IMR-90 (cell line): ENCODE measurements at places on chromosomes 2 and 18. TPM values are rescaled to one million over a fixed set of nuclear protein-coding genes. Genes with fewer than 3 reads are reported as not detected.

DNA sequence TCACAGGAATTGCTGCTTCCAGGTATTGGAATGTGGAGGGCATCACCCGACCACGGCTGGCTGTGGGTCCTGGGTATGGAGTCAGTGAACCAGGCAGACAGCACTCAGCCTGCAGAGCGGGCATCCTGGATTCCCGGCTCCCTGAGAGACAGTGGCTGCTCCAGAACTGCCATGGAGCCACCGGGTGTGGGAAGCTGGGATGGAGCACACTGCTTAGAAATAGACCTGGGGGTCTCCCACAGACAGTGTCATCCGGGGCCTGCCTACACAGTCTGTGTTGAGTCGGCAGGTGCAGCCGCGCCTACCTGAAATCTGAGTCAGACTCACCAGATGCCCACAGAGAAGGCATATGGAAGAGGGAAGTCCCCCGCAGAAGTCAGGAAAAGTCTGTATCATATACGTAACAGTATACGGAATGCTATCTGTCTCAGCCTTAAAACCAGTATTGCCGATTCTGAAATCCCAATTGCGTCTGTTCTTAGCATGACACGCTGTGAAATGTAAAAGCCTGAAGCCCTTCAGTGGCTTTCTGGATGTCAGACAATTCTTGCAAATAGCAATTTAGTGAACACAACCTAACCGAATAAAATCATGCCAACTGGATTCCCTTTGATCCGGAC is 509.7 kb upstream of the MYT1L start:
- no peak for DNase-seq

The TBR1 gene
- not detected in 2 replicates for total RNA-seq

- no peak for DNase-seq
These were observed 119.5 kb upstream of the SALL3 start for GRCh38 chr18:78860117-78860516.

DNA sequence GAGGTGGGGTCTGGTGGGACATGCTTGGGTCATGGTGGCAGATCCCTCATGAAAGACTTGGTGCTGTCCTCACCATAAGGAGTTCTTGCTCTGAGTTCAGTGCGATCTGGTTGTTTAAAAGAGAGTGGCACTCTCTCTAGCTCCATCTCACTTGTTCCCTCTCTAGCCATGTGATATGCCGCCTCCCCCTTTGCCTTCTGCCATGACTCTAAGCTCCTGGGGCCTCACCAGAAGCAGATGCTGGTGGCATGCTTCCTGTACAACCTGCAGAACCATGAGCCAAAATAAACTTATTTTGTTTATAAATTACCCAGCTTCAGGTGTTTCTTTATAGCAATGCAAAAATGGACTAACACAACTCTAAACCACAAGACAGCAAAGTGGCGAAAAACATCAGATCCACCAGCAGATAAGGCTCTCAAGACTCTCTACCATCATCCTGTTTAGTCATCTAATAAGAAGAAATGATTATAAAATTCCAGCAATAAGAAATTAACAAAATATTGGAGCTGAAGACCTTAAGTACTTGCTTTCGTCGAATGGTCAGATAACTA is 75.5 kb downstream of the OLA1 start:
- DNase-seq: no peak

DNA sequence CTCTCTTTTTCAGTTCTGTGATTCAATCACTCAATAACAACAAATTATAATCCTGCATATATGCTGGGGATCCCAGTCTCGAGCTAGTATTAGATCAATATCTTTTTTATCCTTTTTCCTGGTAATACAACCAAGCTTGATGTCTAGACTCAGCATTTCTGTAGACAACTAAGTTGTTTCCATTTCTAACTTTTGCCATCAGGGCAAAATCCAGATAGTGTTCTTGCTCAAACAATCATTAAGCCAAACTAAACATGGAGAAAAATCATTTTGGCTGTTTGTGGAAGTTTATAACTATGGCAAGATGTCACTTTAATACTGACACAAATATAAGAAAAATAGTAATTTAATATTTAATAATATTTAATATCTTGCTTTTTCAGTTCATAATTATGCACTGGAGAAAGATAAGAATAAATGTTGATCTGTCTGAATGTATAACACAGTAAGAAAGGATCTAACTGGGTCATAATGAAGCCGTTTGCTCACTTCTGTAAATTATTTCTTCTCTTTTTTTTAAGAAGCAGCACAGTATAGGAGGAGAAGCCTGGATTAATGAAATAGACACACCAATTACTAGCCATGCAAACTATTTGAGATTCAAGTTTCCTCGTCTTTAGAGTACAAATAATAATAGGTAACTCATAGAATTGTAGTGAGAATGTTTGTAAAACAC is 979.1 kb downstream of the LRP1B start:
- DNase-seq: no peak

DNA sequence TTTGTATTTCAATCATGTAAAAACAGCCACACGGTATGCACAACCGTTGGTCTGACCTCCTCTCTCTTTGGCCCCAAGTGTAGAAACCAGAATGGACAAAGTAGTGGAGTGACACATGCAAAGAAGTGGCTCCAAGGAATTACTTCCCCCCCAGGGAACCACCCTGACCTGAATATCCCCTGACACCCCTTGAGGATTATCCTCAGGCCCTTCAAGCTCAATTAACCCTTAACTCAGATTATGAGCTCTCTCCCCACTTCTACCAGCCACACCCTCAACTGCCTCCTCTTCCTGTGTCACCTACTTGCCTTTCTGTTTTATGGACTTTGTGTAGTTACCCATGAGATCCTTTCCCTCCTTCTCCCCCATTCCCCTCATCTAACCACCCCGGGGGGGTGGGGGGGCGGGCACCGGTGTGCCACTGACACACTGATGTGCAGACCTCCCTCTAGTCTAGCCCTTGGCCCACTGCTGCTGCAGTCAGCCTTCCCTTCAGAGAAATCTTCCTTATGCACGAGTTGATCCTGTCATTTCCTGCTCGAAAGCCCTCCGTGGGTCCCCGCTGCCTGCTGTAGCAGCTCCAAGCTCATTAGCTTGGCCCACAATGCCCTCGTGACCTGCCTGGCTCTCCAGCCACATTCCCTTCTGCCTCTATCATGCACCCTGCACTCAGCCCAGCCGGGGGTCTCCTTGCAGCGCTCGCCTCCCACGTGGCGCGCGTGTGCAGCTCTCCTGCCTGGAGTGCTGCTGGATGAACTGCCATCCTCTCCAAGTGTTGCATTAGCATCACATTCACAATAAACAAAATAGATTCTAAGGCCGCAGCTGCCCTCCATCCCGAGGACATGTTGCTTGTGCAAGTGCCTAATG is 40.1 kb upstream of the TMEM177 start:
- DNase-seq: no peak

DNA sequence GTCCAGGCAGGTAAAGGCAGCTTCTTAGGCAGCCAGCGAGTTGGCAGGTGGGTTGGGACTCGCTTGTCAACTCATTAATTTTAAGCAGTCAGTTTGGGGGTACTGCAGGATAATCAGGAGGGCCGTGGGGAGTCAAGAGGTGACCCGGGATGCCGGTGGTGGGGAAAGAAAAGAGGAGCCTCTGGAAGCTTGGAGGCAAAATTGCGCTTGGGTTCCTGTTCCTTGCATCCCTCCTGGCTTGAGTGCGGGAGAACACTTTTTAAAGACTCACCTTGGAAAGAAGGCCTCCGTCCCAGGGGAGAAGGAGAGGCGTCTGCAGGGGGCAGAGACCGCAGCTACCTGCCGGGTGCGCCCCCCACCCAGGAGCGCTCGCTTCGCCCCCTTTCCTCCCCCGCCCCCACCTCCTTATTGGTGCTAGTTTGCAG is at the start of gene KCNJ3:
Gene KCNJ3, plus strand, starts transcription at position 400 of the 425 bp plus-strand sequence. CDS start 81 bp downstream, outside the sequence.
- no peak for DNase-seq
